Activated T-cell treated with anti-CD3 and anti-CD28 coated beads for 1 hour (primary cell): ENCODE measurements at places on chromosomes 13 and 19.
A peak's percentile ranks its signal among the peaks of the same experiment; 100 is the strongest.

- no peak for DNase-seq
These were observed 25.4 kb downstream of the TUBA3C start for GRCh38 chr13:19156013-19156825.

- DNase-seq: no peak
These were observed 36.7 kb upstream of the C13orf46 start for GRCh38 chr13:114010401-114011101.

DNA sequence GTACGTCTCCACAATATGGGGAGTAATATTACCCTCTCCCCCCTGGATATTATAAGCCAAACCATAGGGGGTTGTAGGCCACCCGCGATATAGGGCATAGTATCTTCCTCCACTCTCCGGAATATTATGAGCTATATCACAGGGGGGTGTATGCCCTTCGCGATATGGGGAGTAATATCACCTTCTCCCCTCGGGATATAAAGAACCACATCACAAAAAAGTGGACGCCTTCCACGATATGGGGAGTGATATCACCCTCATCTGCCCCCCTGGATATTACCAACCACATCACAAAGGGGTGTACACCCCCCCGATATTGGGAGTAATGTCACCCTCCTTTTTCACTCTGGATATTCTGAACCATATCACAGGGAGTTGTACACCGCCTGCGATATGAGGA lies 65.5 kb upstream of the CEACAM21 start:
- no peak for DNase-seq

DNA sequence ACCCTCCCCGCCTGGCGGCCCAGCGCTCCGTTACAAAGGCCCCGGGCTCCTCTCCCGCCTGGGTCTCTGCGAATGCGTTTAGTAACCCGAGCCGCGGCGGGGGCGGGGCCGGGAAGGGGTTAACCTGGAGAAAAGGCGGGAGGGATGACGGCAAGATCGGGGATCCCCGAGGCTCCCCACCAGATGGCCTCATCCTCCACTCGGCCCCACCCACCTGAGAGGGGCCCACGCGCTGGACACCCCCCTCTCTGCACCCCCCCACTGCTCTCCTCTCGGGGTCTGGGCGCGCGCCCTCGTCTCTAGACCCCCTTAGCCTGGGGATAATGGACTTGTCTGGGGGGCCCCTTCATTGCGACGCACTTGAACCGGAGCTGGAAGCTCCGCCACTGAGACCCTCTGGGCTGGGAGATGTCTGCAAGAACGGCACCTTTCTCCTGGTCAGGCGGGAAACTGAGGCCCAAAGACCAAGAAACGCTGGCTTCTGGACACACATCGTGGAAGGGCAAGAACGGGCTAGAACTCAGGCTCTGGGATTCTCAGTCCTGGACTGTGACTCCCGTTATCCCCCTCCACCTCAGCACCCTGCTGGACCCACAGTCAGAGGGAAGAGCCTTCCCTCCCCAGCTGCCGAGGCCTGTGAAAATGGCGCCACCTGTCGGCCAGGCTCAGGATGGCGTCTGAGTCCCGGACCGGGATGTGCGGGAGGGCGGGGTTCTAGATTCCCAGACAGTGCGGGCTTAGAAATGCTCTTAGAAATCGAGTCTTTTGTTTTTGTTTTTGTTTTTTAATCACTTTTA lies 2.9 kb upstream of the LTBP4 start:
- DNase-seq: peak; percentile 81

- DNase-seq: no peak
These were observed 166.8 kb downstream of the PDS5B start for GRCh38 chr13:32752997-32753606.

DNA sequence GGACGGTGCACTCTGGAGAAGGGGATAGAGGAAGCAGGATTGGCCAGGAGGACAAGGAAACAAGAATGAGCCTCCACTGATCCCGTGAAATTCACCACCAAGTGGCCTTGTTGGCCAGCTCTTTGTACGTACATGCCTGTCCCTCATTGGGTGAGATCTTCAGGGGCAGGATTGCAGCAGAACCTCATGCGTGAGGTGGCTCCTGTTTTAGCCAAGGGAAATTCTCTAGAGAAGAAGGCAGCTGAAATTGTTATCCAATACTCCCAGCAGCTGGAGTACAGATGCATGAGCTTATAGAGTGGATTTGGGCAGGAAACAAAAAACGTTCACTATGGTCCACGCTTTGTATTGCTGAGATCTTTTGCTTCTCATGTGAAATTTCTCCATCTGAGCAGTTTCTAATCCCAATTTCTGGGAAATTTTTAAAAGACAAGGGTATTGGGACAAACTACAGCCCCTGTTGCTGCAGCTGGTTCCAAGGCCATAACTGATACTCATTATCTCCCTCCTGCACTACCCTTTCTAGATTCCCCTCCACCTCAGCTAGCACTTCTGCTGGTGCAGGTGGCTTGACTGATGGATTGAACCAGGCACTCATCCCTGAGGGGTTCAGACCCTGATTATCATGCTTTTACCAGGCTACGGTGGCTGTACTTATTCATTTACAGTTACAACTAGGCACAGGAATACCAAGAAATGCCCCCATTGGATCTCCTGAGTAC lies 3.9 kb upstream of the RNF6 start:
- DNase-seq: no peak

DNA sequence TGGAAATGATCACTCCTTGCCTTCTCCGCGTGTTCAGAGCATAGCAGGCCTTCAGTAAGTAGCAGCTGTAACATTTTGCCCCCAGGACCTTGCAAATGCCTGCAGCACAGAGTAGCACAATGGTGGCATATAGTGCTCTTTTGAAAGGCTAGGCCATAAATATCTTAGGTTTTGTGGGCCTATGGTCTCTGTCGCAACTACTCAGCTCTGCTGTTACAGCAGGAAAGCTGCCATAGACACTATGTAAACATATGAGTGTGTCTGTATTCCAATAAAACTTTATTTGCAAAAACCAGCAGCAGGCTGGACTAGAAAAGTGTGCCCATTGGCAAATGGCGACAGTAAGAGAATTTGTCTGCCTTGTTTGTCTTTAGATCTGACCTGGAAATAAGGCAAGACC lies 9.4 kb downstream of the ITPKC start:
- DNase-seq: no peak

DNA sequence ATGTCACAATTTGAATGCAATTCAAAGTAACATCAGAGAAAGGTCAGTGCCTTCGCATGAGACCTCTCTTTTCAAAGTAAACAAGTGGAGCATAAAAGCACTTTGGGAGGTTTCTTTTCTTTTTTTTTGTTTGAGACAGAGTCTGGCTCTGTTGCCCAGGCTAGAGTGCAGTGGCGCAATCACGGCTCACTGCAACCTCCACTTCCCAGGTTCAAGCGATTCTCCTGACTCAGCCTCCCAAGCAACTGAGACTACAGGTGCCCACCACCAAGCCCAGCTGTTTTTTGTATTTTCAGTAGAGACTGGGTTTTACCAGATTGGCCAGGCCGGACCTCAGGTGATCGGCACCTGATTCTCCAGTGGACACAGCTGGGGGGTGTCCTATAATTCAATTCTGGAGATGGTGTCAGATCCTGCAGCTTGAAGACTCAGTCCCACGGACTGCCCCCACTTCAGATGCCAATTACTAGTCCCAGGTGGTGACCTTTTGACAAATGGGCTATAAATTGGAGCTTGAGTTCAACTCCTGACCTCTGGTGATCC lies 57.6 kb downstream of the RGCC start:
- no peak for DNase-seq

DNA sequence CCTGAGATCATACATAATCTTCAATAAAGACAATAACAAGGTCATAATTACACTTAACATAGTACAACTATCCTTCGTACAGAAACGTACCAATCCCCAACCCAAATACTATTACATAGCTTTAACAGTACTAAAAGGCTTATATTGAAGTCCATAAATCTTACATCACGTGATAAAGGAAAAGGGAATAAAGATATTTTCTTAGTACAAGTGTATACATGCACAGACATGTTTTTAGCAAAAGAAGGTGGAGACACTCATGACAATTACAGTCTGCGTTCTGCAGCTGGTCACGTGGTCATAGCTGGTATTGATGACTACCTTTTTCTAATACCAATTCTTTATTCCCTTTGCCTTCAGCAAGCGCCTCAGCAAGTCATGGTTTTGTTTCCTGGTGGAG lies 464.5 kb upstream of the SLITRK5 start:
- no peak for DNase-seq

DNA sequence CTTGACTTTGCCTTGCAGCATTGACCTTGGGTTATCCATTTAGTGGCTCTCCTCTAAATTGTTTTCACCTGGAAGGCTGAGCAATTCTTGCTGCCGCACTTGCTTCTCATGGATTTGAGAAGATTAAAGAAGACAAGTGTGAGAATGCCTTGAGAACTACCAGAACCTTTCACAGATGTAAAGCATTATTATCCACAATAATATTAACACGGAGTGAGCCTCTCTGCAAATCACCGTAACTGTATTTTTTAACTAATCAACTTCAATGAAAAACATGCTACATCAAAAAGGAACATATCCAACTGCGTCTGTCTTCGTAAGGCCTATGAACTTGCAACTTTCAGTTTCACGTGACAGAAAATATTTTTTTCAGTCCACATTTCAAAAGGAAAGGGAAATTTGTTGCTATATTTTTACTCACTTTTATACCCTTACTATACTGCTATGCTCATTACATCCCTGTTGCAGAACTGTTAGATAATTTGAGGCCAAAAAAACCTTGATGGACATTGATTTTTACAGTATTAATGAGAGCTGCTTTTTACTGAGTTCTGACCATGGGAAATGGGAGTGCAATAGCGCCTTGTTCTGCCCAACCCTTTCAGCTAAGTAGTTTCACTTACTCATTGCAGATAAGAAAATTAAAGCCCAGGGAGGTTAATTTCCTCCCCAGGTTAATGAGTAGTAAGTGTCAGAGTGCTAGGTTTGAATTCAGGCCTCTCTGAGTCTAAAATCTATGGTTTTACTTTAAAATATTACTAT lies 93.8 kb upstream of the RAP2A start:
- DNase-seq: no peak

DNA sequence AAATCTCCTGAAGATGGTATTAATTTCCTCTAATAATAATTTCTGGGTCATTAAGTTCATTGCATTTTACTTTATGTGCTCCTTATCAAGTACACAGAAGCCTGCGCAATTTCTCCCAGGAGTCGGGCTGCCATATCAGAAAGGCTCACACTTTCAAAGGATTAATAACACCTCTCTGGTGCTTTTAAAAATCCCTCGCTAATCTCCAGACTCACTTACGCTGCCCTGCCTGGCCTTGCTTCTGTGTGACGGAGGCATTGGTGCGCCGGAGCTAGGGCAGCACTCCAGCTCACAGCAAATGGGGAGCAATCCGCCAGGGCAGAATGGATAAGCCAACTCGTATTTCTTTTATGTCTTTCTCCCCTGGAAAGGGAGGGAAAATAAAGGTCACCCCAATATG lies 300.8 kb downstream of the EFNB2 start:
- DNase-seq: no peak

GRCh38 chr13:97082461-97083207 lies 88.4 kb upstream of the OXGR1 start:
- no peak for DNase-seq

GRCh38 chr13:98068521-98068920 lies 74.4 kb upstream of the FARP1 start:
- DNase-seq: no peak
